Sigmoid colon (tissue), 7 donors: ENCODE measurements at places on chromosomes 4 and X. TPM values are rescaled to one million over a fixed set of nuclear protein-coding genes. Genes with fewer than 3 reads are reported as not detected.

The SPANXB1 gene
- not detected for total RNA-seq

The CXCL8 gene
- 0.66 TPM for total RNA-seq

The ZNF718 gene
- total RNA-seq, result 13.2 TPM

The EGF gene
- total RNA-seq, result 0.68 TPM

The TMPRSS11F gene
- not detected for total RNA-seq

The HTT-AS gene
- total RNA-seq, result not detected

The LUZP4 gene
- not detected for total RNA-seq

The APLN gene
- total RNA-seq, result 0.36 TPM

DNA sequence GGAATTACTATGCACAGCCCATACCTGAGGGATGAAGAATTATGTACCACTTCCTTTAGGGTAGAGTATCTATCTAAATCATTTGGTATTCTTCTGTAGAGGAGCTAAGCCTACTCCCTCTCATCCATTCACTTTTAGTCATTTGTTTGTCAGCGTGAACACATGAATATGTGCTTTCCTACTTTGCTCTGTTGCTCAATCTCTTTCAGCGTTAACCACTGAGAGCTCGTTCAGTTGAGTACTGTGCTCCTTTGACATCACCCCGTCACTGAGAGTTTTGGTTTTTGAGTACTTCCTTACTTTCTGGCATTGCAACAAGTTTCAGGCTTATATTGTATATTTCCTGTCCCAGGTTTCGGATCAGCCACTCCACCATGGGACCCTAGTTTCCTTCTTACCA lies 700.6 kb downstream of the NLGN4X start:
- DNase-seq, result no peak

DNA sequence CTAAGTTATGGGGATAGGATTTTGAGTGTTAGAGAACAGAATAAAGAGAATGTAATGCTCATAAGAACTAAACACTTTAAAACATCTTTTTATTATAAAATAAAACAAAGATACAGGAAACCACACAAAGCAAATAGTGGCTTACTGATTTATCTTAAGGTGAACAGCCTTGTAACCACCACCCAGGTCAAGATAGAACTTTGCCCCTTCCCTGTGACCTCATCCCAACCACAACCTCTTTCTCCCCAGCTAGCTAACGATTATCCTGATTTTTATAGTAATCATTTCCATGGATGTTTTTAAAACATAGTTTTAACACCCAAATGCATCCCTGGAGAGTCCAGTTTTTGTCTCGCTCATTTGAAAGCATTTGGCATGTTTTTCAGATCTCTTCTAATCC lies 17.0 kb downstream of the HELT start:
- DNase-seq, result no peak

- DNase-seq, result peak; percentile 94
Observed at GRCh38 chrX:123764967-123765871, 32.4 kb upstream of the THOC2 start.

DNA sequence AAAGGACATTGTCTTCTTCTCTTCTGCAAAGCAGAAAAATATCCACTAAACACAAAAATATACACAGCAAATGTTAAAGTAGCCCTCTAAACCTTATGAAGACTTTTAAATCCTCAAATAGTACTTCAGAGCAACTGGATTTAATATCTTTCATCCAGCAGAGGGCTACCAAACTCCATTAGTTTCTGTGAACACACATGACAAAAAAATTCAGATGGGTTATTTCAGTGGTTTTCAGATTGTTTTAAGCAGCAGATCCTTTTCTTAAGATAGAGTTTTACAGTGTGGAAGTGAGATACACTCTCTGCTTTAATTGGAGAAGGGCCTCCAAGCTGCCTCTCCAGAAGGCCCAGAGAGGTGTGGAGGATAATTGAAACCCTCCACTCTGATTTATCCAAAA lies 56.7 kb downstream of the ANK2 start:
- no peak for DNase-seq

GRCh38 chrX:24398766-24399165 lies 38.3 kb downstream of the SUPT20HL1 start:
- no peak for DNase-seq

DNA sequence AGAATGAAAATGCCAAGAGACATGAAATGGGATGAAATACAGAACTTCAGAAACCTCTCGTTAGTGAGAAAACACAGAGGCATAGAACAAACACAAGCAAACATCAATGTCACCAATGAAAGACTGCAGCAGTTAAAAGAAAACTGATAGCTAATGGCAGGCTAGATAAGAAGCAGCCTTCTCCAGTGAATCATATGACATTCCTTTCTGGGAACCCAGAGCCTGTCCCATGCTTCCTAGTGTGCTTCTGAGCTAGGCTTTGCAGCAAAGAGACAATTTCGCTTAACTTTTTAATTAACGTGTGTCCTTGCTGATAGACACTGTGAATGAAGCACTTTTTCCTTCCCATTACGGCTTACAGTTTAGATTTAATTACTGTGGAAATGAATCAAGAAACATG lies 444.6 kb downstream of the IL15 start:
- DNase-seq, result no peak

GRCh38 chr4:137526681-137527080 lies 5.6 kb downstream of the PCDH18 start:
- DNase-seq, result no peak

GRCh38 chrX:130084631-130085237 lies 25.6 kb downstream of the ELF4 start:
- DNase-seq, result no peak

DNA sequence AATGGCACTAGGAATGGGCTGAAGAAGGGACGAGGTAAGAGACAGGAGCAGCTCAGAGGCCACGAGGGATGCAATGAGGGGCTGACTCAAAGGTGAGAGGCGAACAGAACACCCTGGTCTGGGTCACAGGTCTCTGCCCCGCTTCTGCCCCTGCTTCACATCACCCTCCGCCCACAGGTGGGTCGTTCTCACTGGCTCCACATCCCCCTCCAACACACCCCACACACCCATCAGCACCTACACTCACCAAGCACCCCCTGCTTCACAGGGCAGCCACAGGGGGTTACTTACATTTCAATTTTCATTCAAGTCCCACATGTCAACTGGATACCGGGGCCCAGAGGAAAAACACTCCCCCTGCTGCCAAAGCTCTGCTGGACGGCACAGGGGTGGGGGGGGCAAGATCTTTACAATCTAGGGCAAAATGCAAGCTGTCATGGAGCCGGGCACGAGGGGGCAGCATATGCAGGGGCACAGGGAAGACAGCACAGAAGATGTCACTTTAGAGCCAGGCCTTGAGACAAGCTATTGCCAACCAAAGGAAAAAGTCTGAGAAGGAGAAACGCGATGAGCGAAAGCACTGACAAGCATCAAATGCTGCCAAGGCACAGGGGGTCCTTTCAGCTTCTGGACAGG lies 94.0 kb downstream of the AFAP1 start:
- DNase-seq, result peak; percentile 64

GRCh38 chr4:133148690-133149363 lies at the start of gene PCDH10:
PCDH10 (plus strand) TSS chr4:133149294; CDS start chr4:133150141, 847 bp downstream.
- peak; percentile 94 for DNase-seq

DNA sequence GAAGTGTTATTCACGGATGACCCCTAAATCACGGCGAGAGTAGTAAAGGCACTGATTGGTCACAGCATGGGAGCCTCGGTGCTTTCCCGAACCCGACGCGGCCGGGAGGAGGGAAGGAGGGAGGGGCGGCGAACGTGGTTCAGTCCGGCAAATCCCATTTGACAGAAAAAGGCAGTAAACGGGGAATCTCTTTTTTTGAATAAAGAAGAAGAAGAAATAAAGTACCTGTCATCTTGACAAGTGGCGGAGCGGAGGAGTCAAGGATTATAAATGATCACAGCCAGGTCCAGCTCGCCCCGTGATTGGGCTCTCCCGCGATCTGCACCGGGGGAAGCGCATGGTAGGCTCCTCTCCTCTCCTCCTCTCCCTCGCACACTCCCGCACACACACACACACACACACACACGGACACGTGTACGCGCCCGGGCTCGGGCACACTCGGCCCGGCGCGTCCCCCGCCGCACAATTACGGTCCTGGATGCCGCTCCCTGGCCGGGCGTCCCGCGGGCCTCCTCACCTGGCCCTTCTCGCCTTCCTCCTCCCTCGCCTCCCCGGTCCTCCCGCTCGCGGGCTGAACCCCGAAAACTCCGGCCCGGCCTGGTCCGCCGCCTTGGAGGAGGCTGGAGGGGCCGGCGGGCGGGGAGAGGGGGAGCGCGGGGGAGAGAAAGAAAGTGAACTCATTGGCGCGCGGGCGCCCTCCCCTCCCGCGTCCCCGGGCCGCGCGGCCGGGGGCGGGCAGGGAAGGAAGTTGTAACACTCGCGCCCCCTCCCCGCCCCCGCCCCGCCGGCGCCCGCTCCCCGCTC lies 99.2 kb upstream of the TENM3 start:
- DNase-seq, result no peak

GRCh38 chr4:90146306-90146705 lies 19.1 kb downstream of the CCSER1 start:
- no peak for DNase-seq

DNA sequence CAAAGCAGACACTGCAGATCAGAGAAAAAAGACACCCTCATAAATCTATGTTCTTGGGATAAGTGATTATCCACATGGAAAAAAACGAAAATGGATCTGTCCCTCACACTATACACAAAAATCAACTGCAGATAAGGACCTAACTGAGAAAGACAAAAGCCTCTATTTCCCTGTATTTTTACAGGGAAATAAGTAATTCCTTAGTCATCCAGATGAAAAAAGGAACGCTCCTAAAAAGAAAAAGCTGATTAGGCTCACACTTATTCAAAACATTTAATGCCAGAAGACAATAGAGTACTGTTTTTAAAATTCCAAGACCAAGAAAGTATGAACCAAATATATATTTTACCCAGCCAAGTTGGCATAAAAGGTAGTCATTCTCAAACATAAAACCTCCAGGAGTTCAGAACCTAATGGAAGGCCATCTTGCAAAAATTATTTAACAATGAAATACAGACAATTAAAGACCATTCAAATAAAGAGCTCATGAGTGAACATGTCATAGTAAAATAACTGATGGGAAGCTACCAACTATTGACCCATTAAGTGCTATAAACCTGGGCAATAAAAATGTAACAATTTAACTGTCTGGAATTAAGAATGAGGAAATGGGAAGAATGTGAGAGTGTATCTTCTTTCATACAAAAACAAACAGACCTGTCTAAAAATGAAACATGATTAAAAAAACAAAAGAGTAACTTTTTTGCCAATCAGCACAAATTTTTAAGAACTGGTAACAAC lies 20.4 kb downstream of the PAPSS1 start:
- no peak for DNase-seq

GRCh38 chr4:53626491-53626890 lies 35.2 kb upstream of the LNX1 start:
- no peak for DNase-seq

DNA sequence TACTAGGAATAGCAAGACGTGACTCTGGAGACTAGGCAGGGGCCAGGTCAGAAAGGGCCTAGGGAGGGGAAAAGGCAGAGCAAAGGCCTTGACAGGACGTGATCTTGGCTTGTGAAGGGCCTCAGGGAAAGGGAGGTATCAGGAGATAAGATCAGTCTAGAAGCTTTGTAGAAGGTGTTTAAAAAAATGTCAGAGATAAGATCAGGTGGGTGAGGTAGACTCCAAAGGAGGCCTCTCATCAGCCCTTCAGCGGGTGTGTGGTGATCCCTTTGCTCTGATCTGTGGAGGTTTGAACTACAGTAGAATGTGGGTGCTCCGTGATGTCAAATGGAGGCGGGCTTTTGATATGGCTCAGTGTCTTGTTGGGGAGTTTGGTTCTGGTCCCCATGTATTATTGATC lies 78.8 kb upstream of the PRPS1 start:
- DNase-seq, result no peak

- DNase-seq, result no peak
Observed at GRCh38 chr4:67452100-67452845, 93.0 kb downstream of the CENPC start.

DNA sequence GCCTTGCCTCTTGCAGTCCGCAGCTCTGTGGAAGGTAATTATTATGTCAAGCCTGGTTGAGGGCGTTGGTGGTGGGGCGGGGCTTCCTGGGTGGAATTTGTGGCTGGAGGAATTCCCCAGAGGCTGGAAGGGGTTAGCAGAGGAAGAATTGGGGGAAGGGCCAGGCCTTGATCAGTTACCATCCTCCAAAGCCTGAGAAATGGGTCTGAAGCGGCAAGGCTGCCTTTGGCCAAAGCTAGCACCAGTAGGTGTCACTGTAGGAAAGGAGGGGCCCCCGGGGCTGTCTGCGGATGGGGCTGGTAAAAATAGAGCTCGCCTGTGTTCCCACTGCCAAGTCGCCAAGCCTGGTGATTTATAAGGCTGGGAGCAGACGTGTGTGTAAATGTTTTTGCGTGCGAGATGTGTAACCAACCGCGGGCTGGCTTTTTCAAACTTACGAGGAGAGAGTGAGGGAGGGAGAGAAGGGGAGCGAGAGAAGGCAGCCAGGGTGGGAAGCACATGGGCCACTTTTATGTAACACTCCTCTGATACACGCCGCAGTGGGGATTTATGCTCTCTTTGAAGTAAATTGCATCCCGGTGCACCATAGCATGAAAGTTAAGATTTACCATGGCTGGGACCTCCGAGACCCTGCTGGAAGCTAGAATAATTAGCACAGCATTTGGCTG lies 367.0 kb downstream of the BCOR start:
- DNase-seq, result peak; percentile 94

DNA sequence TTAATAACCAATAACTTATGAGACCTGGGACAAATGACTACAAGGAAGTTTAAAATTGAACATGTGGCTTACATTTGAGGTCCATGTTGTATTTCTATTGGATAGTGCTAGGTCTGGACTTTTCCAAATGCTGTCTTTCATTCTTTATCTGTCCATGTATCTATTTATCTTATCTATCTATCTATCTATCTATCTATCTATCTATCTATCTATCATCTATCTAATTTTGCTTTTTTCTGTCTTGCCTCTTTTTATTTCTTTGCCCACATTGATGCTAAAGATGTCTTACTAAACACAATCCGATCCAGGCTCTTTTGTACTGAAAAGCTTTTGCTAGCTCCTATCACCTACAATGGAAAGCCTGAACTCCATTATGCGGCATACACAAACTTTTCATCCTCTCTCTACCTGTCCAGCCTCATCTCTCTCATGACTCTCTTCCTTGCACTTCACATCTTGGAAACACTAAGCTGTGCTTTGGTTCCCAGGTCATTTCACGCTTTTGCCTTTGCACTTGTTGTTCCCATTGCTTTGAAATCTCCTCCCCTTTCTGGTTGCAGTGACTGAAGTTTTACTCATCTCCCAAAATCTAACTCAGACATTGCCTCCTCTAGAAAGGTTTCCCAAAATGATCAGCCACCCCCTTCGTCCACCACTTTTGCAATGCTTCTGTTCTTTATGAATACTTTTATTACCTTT lies 107.2 kb downstream of the SYNPO2 start:
- DNase-seq, result no peak
